ENCODE measurements at places on chromosomes 5 and 9.

- peak; percentile 35 for DNase-seq
Measured at GRCh38 chr5:179143446-179143845, 83.3 kb downstream of the ZNF354C start.

- no peak for DNase-seq
Measured at GRCh38 chr9:13278023-13278367, 1.5 kb downstream of the MPDZ start.

- peak; percentile 44 for DNase-seq
Measured at GRCh38 chr5:58294598-58295305, 165.1 kb downstream of the PLK2 start.

DNA sequence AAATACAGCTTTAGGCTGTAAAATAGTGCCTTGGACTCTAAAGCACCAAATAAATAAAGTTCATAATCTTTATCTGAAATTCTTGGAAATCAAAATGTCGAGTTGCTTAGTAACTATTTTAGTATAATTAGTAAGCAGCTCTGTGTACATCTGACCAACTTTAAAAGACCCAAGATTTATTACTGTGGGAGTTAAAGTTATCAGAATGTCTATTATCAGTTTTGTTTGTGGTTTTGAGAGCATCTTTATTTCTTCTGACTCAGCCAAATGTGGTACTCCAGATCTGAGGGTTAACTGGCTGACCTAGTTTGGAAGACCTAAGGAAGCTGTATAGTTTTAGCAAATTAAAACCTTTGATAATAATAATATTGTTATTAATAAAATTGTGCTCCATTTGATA is 81.2 kb downstream of the PRLR start:
- DNase-seq: no peak

GRCh38 chr9:99259231-99259918 is 37.3 kb downstream of the SEC61B start:
- DNase-seq: no peak

GRCh38 chr5:9707732-9708462 is 77.7 kb upstream of the TAS2R1 start:
- no peak for DNase-seq

GRCh38 chr9:130997925-130998596 is 10.9 kb upstream of the LAMC3 start:
- DNase-seq: peak; percentile 78

DNA sequence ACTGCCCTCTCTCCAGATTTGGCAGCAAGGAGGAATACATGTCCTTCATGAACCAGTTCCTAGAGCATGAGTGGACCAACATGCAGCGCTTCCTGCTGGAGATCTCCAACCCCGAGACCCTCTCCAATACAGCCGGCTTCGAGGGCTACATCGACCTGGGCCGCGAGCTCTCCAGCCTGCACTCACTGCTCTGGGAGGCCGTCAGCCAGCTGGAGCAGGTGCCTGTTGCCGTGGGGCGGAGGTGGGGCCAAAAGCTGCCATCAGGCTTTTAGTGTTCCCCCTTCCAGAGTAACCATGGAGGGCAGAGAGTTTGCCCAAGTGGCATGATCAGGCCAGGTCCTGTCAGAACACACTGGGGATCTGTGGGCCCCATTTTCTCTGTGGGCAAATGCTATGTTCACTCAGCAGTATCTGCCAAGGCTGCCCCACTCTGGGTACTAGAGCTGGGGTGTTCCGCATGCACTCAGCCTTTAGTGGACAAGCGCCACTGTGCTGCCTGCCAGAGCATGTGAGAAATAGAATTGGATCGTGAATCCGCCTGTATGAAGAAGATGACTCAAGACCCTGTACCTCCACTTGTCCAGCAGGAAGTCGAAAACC is 117.1 kb downstream of the DAB2IP start:
- no peak for DNase-seq

GRCh38 chr9:98989036-98990000 is 45.6 kb downstream of the COL15A1 start:
- DNase-seq: peak; percentile 73

GRCh38 chr5:138258704-138259292 is 15.6 kb downstream of the GFRA3 start:
- DNase-seq: no peak

- no peak for DNase-seq
Measured at GRCh38 chr5:111124793-111125192, 32.6 kb downstream of the WDR36 start.

DNA sequence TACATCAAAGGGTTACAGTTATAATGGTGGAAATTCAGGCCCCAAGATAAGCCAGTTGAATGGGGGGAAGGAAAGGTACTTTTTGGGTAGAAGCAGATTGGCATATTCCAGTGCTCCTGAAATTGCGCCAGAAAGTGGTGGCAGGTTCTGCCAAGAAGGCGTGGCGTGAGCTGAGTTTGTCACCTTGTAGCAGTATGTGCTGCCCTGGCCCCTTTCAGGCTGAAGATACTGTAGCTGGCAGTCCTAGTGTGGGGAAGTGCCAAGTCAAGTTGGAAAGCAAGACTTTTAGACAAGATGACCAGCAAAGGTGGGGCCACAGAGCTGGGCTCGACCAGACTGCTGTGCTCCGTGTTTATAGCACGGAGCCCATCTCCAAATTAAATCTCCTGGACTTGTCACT is 133.6 kb upstream of the GLRA1 start:
- no peak for DNase-seq

DNA sequence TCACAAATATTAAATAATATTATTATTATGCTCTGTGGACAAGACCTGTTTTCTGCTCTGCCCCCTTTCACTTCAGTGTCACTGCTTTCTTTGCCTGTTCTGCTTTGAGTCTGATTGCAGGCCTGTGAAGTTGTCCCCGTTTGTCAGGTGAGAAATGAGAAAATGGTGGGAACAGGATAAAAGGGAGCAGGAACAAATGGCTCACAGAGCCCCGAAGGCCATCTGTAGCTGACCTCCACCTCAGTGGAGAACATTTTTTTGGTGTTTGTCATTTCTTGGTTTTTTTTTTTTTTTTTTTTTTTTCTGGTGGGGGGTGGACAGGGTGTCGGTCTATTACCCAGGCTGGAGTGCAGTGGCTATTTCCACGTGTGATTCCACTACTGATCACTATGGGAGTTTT is 13.2 kb upstream of the S100Z start:
- no peak for DNase-seq

DNA sequence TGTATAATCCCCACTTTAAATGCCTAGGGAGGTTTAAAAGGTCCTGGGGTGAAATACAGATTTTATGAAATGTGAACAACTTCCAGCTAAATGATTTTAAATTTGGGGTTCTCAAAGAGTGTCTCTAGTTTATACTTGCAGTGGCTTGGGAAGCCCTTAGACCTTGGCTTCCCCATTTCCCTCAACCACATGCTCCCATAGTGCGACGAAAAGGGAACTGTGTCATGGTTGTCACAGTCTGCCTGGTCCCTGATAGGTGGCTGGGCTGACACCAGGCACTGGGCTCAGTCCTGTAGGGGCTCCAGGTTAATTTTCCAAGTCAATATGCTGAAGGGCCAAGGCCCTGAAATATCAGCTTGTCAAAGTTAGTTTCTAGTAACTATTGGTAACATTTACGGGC is 10.4 kb upstream of the CXCL14 start:
- peak; percentile 34 for DNase-seq

GRCh38 chr9:32728181-32728580 is 55.2 kb upstream of the TMEM215 start:
- DNase-seq: peak; percentile 85

GRCh38 chr5:39199335-39199734 is 20.0 kb downstream of the FYB1 start:
- no peak for DNase-seq

GRCh38 chr9:20178197-20178596 is 389.4 kb upstream of the SLC24A2 start:
- DNase-seq: no peak

DNA sequence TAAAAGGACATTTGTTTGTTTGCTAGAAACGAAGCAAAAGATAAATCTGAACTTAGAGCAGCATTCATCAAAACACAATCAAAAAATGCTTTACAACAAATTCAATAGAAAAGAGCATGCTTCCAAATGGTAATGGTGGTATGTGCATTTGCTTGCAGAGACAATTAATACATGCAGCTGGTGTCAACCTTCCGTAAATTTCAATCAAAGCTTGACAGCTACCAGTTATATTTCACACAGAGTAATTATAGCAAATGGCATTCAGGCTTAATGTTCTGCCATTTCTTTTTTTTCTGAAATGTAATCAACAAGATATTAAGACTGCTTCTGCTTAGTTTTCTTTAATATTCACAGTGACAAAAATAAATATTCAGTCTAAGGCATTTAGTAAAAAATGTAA is 90.6 kb downstream of the AUH start:
- no peak for DNase-seq
